ENCODE measurements at places on chromosomes 5 and 9. TPM values are rescaled to one million over a fixed set of nuclear protein-coding genes. Genes with fewer than 3 reads are reported as not detected.

GRCh38 chr5:15607076-15607475 lies 107.1 kb downstream of the FBXL7 start:
- no peaks in the 10 kb centered on the region for H3K36me3 ChIP-seq
- H3K4me1 ChIP-seq, result peaks cover 18% of the 10 kb centered on the region
- H3K4me3 ChIP-seq, result no peak overlapping the region

DNA sequence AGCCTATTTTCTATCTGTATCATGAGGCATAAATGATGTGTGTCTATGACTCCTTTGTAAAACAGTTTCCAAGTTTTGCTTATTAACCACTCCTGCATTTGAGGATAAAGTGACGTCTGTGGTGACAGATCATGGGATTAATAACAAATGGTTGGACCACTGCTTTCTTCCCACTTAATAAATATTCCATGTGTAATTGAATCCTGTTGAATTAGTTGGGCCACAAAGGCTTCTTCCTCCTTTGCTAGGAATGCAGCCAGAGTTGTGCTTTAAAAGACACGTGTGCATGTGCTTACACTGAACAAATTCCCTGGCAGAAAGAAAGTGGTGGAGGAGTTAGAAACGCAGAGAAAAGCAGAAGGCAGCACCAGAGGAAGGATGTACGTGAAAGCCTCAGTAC lies 150.2 kb downstream of the ACTBL2 start:
- no peaks in the 10 kb centered on the region for H3K27me3 ChIP-seq
- peaks cover 12% of the 10 kb centered on the region for H3K4me1 ChIP-seq
- no peak overlapping the region for H3K27ac ChIP-seq
- no peak for DNase-seq
- no peak overlapping the region for H3K4me3 ChIP-seq

DNA sequence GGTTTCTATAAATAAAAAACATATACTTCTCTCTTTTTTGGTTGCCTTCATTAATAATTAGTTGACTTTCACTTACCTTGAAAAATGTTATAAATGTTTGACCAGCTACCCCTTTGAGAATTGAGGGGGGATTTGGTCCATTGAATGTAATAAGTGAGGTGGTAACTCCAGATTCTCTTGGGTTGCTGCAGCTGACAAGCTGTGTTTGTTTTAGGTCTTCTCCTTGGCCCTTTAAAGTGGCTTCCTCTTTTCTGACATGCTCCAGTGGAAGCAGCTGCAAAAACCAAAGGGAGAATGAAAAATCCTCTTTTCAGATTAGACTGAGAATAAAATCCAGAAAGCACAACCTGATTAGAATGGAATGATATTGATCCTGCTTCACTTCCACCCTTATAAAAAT lies 410.5 kb downstream of the TMEM38B start:
- H3K4me1 ChIP-seq, result no peaks in the 10 kb centered on the region
- no peaks in the 10 kb centered on the region for H3K36me3 ChIP-seq
- no peak overlapping the region for H3K4me3 ChIP-seq
- DNase-seq, result no peak
- no peaks in the 10 kb centered on the region for H3K27me3 ChIP-seq

GRCh38 chr9:38390851-38391250 lies 1.7 kb upstream of the ALDH1B1 start:
- DNase-seq, result no peak
- H3K27ac ChIP-seq, result no peak overlapping the region
- peaks cover 21% of the 10 kb centered on the region for H3K4me1 ChIP-seq
- H3K36me3 ChIP-seq, result peaks cover 3% of the 10 kb centered on the region
- no peaks in the 10 kb centered on the region for H3K27me3 ChIP-seq

GRCh38 chr5:1502046-1502736 lies 21.6 kb downstream of the LPCAT1 start:
- H3K36me3 ChIP-seq, result peaks cover 1% of the 10 kb centered on the region
- H3K4me3 ChIP-seq, result no peak overlapping the region
- peak; percentile 40 for DNase-seq
- H3K27me3 ChIP-seq, result no peaks in the 10 kb centered on the region
- peaks cover 50% of the 10 kb centered on the region for H3K4me1 ChIP-seq

GRCh38 chr9:3858961-3859360 lies 333.2 kb upstream of the RFX3 start:
- H3K4me1 ChIP-seq, result no peaks in the 10 kb centered on the region
- no peak for DNase-seq
- H3K27me3 ChIP-seq, result no peaks in the 10 kb centered on the region
- no peaks in the 10 kb centered on the region for H3K36me3 ChIP-seq
- no peak overlapping the region for H3K4me3 ChIP-seq

DNA sequence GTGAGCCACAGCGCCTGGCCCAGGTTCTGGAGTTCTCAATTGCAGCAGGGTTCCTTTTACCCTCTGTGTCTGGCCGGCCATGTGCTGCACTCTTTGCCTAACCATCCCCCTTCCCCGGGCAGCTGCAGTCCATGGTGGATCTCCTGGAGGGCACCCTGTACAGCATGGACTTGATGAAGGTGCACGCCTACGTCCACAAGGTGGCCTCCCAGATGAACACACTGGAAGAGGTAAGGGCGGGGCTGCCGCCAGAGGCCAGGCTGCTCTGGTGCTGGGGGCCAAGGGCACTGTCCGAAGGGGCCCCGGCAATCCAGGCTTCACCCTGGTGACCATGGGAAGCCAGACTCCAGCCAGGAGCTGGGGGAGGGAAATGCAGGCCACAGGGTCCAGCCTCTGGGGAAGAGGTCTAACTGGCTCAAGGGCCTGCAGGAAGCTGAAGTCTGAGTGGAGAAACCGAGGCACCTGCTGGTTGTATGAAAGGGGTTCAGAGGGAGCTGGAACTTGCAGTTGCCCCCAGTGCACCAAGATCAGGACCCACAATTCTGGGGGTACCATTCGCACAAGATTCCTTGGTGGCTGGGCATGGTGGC lies 18.1 kb downstream of the OLFML2A start:
- H3K27ac ChIP-seq, result peak overlapping the region; percentile 80
- no peaks in the 10 kb centered on the region for H3K36me3 ChIP-seq
- no peaks in the 10 kb centered on the region for H3K27me3 ChIP-seq
- DNase-seq, result no peak

- no peak overlapping the region for H3K4me3 ChIP-seq
- peaks cover 52% of the 10 kb centered on the region for H3K4me1 ChIP-seq
- no peaks in the 10 kb centered on the region for H3K27me3 ChIP-seq
- H3K27ac ChIP-seq, result no peak overlapping the region
- no peaks in the 10 kb centered on the region for H3K36me3 ChIP-seq
Observed at GRCh38 chr5:159041444-159042198, 58.1 kb downstream of the EBF1 start.

DNA sequence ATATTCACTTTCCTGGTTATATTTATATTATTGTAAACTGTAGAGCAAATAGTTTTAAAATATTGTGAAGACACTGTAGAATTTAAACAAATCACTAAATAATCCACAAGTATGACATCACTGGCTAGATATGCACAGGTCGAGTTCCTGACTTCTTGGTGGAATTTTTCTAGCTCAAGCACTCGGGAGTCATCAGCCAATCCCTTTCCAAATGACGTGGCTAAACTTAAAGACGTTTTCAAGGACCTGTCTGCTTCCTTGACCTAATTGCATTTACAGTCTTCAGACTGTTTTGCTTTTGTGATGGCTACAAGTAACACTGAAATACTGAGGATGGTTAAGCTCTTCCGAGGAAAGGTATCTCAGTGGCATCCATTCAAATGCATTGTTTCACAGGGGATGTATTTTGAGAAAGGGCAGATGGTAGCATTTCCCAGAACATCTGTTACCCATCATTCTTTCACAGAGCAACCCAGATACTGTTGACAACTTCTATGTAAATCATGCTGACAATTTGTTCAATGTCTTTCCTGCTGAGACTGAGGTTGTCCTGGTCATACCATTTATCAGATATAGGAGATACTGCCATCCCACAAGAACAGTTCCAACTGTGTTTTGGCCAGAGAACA lies 262.8 kb downstream of the CDH10 start:
- no peak for DNase-seq
- no peaks in the 10 kb centered on the region for H3K36me3 ChIP-seq
- no peak overlapping the region for H3K27ac ChIP-seq
- no peak overlapping the region for H3K4me3 ChIP-seq
- no peaks in the 10 kb centered on the region for H3K4me1 ChIP-seq

GRCh38 chr9:83355729-83356151 lies 182.5 kb downstream of the FRMD3 start:
- H3K27me3 ChIP-seq, result no peaks in the 10 kb centered on the region
- H3K4me1 ChIP-seq, result peaks cover 7% of the 10 kb centered on the region
- DNase-seq, result peak; percentile 64
- no peak overlapping the region for H3K4me3 ChIP-seq
- no peaks in the 10 kb centered on the region for H3K36me3 ChIP-seq

- peaks cover 5% of the 10 kb centered on the region for H3K27me3 ChIP-seq
- H3K27ac ChIP-seq, result no peak overlapping the region
- no peak overlapping the region for H3K4me3 ChIP-seq
- no peaks in the 10 kb centered on the region for H3K36me3 ChIP-seq
Observed at GRCh38 chr9:98488571-98489312, 220.0 kb downstream of the GABBR2 start.

DNA sequence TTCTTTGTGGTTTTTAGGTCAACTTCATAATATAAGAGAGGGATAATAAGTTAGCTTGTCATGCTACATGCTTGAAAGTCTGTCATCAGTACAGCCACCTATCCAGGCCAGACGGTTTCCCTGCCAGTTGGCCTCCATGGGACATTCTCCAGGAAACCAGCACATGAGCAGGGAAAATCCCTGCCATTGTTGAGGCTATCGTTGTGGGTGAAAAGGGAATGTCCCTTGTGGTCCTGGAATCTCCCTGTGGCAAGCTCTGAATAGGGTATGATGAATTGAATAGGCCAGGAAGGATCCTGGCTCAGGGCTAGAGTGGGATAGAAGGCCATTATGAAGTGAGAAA lies 12.3 kb downstream of the F2RL1 start:
- no peak for DNase-seq
- no peaks in the 10 kb centered on the region for H3K36me3 ChIP-seq
- no peak overlapping the region for H3K27ac ChIP-seq
- no peak overlapping the region for H3K4me3 ChIP-seq
- no peaks in the 10 kb centered on the region for H3K27me3 ChIP-seq

DNA sequence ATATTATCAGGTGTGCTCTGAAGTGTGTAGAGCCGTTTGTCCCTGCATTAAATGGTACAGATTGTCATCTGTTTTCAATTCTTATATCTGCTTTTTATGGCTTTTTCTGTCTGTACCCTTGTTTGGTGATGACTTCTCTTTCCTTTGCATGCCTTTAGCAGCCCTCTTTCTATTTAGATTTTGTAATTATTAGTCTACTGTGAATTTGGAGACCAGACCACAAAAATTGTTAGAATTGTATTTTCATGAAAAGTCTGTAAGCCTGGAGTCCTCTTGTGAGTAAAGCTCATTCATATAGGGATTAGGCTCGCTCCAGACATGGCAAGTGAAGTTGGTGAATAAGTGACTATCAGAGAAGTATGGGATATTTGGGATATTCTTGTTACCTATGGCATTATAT lies 41.7 kb downstream of the NFX1 start:
- H3K4me1 ChIP-seq, result peaks cover 25% of the 10 kb centered on the region
- peaks cover 96% of the 10 kb centered on the region for H3K36me3 ChIP-seq
- DNase-seq, result no peak
- no peak overlapping the region for H3K4me3 ChIP-seq

- H3K4me3 ChIP-seq, result no peak overlapping the region
- peaks cover 71% of the 10 kb centered on the region for H3K27me3 ChIP-seq
- no peak overlapping the region for H3K27ac ChIP-seq
- DNase-seq, result no peak
- no peaks in the 10 kb centered on the region for H3K36me3 ChIP-seq
- peaks cover 19% of the 10 kb centered on the region for H3K4me1 ChIP-seq
Observed at GRCh38 chr9:17905366-17905765, 326.5 kb downstream of the SH3GL2 start.

Gene YTHDC2
- total RNA-seq, result 13.6 TPM

Gene ROPN1L
- 0.38 TPM for total RNA-seq

Gene DDX4
- not detected for total RNA-seq

Data from left ventricle myocardium inferior (tissue), 1 donor.